CD4-positive, alpha-beta T cell (primary cell): ENCODE measurements at places on chromosomes 1 and 21.

- DNase-seq, result no peak
Observed at GRCh38 chr1:229184066-229184465, 86.8 kb upstream of the RAB4A start.

DNA sequence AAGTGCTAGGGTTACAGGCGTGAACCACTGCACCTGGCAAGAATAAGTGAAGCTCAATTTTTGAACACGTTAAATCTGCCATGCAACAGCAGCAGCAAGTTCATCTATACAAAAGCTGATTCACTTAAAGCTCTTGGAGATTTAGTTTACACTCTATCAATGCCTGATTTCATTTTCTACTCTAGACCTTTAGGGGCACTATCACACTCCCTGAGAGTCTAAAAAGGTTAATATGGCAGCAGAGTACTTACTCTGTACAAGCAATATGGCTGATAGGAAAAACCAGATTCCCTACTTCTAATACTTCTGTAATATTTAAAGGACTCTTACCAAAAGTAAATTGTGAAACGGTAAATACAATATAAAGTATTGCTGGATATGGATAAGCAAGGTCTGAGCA lies 4.8 kb downstream of the RBM34 start:
- no peak for DNase-seq

- DNase-seq, result no peak
Observed at GRCh38 chr1:236284291-236284721, 2.5 kb upstream of the ERO1B start.

DNA sequence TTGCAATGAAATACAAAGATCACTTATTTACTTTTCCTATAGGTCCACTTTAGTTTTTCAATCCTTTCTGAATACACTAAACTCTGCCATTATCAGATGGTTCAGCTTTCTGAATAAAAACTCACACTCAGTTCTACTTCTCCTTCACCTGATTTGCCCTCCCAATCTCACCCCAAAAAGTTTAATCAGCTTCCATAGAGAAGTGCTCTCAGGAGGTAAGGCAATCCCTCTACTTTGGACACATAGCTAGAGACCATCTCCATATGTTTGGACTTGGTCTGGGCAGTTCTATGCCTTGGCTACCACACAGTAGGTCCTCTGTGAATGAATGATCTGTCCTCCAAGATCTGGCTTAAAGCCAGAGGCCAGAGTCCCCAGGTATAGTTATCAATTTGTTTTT lies 40.9 kb downstream of the PTPN14 start:
- DNase-seq, result no peak

GRCh38 chr1:203038217-203038741 lies 12.0 kb downstream of the PPFIA4 start:
- no peak for DNase-seq

GRCh38 chr1:159786465-159786864 lies 5.7 kb downstream of the DUSP23 start:
- DNase-seq, result no peak

DNA sequence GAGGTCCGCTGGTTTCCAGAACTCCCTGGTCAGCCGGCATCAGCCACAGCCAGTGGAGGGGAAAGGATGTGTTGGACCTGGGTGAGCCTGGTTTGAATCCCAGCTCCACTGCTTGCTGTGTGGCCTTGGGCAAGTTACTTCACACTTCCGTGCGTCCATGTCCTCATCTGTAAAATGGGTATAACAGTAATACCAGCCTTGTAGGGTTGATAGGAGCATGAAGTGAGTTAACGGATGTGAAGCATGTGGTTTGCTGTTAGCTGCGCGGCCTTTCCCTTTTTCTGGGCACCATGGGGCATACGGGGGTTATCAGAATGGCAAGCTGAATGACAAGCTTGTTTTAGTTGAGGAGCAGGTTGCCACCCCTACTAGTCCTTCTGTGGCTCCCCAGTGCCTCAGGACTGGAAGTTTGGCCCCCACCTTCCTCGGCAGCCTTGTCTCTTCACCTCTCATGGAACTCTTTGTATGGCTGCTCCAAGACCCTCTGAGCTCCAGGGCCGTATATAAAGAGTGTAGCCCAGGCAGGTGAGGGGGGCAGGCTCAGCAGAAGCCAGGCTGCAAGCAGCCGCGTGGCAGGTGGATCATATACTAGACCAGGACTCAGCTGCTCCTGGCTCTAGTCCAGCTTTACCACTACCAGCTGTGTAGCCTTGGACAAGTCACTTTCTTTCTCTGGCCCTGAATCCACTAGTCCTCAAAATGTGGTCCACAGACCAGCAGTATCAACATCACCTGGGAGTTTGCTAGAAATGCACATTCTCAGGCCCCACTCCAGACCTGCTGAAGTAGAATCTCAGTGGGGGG lies 95.4 kb downstream of the LACTBL1 start:
- DNase-seq, result no peak

DNA sequence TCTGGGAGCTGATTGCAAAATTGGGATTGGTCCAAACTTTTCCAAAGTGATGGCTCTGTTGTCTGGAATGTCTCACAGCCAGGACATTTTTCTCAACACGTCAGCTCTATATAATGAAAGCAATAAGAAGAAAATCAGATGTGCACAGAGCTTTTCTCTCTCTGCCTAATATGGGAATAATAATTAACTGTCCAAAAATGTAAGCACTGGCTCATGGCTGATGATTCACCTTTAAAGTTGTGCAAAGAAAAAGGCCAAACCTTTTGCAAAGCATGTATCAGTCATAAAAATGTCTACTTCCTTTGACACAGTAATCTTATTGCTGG lies 30.4 kb downstream of the ZNF281 start:
- DNase-seq, result no peak
